ENCODE measurements at places on chromosomes 6 and 20.

DNA sequence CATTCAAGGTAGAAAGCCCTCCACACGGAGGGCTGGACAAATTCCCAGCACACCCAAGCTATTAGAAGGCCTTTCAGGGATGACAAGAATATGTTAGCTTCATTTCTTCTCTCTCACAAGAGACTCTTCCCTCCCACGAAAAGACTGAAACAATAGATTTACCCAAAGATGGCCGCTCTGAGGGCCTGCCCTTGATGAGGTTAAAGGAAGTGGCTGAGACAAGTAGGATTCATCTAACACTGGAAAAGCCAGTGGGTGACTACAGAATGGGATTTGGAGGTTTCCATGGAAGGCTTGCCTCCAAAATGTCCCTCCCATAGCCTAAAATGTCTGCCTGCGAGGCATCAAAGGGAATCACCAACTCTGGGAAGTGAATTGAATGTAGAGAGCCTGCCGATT is 277.6 kb downstream of the CLIC5 start:
- no peak for DNase-seq

DNA sequence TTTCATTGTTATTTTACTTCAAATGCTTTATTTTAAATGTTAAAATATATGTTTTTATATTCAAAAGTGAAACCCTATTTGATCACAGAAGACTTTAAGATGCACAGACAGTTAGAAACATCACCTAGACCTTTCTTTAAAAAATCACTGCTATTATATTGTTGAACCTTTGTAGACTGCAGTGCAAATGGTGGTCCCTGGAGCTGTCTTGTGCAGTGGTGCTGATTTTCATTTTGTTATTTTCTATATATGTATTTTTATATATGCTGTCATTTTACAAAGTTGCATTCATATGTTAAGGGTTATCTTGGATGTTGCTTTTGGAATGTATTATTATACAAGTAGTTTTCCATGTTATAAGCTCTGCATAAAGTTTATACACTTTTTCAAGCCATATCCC is 18.7 kb upstream of the HLA-B start:
- no peak for DNase-seq

- no peak for DNase-seq
These were observed 49.2 kb downstream of the ARID1B start for GRCh38 chr6:156826290-156826955.

DNA sequence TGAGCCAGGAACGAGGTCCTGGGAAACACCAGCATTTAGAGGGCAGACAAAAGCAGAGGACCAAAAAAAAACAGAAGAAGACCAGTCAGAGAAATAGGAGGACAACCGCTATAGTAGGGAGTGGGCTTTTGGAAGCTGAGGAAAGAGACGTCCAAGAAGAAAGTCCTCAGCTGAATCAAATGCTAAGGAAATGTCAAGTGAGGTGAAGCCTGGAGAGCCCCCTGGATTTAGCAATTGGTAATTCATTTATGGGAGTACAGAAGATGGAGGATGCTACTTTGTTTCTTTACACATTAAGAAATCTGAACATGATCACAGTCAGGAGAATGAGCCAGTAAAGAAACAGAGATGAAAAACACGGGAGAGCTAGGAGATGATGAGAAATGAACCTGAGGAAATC is 41.1 kb downstream of the LRP11 start:
- DNase-seq, result no peak

- DNase-seq, result no peak
These were observed 36.1 kb upstream of the CHRNA4 start for GRCh38 chr20:63397155-63397843.

- peak; percentile 32 for DNase-seq
These were observed 89.4 kb downstream of the PDE10A start for GRCh38 chr6:165573671-165574070.

DNA sequence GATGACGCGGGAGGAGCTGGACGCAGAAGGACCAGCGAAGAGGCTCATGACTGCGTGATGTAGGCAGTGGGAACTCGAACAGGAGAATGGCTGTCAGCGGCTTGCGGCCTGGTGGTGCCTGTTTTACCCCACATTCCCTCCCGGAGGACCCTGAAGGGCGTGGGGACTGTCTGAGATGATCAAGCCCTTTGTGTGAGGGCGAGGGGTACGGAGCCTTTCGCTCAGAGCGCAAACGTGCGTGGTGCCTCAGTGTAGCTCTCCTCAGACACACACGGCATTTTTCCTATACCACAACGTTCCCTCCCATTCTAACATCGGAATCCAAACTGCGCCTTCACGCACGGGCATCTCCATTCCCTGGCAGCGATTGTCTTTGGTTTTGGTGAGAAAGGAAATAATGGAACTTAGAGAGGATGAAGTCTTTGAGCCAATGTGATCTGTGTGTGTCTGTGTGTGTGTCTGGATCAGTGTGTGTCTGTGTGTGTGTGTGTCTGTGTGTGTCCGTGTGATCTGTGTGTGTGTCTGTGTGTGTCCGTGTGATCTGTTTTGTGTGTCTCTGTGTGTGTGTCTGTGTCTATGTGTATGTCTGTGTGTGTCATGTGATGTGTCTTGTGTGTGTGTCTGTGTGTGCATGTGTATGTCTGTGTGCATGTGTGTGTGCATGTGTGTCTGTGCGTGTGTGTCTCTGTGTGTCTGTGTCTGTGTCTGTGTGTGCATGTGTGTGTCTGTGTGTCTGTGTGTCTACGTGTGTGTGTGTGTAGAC is 5.3 kb downstream of the PTK6 start:
- no peak for DNase-seq

DNA sequence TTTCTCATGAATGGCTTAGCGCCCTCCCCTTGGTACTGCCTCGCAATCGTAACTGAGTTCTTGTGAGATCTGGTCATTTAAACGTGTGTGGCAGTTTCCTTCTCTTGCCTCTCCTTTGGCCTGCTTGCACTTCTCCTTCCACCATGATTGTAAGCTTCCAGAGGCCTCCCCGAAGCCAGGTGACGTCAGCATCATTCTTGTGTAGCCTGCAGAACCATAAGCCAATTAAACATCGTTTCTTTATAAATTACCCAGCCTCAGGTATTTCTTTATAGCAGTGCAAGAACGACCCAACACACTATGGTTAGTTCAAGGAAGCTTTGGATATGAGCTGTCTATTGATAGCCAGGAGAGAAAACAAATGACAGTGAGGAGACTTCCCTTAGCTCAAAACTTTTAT is 29.5 kb upstream of the ADTRP start:
- no peak for DNase-seq

DNA sequence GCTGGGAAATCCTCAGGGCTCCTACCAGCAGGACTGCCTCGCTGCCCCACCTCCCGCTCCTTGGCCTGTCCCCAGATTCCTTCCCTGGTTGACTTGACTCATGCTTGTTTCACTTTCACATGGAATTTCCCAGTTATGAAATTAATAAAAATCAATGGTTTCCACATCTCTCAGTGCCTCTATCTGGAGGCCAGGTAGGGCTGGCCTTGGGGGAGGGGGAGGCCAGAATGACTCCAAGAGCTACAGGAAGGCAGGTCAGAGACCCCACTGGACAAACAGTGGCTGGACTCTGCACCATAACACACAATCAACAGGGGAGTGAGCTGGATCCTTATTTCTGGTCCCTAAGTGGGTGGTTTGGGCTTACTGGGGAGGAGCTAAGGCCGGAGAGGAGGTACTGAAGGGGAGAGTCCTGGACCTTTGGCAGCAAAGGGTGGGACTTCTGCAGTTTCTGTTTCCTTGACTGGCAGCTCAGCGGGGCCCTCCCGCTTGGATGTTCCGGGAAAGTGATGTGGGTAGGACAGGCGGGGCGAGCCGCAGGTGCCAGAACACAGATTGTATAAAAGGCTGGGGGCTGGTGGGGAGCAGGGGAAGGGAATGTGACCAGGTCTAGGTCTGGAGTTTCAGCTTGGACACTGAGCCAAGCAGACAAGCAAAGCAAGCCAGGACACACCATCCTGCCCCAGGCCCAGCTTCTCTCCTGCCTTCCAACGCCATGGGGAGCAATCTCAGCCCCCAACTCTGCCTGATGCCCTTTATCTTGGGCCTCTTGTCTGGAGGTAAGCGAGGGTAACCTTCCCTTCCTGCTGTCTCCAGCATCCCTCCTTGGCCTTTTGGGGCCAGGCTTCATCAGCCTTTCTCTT is at the start of gene CFB:
Gene CFB, plus strand, starts transcription at position 589 of the 863 bp plus-strand sequence. Its CDS starts 127 bp downstream, at position 716.
- peak; percentile 97 for DNase-seq

DNA sequence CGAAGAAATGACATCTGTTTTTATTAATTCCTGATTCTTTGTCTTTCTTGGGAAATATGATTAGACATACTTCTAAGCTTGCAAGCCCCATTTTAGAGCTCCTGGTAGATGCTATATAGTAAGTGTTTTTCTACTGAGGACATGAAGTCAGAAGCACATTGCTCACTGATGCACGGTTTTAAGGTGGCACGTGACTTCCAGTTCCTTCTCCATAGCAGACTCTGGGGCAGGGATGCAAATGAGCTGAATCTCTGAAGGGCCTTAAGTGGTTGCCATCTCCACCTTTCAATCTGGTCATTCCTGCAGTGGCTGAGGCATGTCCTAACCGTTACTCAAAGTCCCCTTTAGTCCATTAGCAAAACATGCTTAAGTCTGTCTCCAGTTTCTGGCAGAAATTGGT is 421.2 kb upstream of the HTR1E start:
- no peak for DNase-seq

GRCh38 chr6:10307476-10307875 is 107.4 kb downstream of the TFAP2A start:
- DNase-seq, result no peak

DNA sequence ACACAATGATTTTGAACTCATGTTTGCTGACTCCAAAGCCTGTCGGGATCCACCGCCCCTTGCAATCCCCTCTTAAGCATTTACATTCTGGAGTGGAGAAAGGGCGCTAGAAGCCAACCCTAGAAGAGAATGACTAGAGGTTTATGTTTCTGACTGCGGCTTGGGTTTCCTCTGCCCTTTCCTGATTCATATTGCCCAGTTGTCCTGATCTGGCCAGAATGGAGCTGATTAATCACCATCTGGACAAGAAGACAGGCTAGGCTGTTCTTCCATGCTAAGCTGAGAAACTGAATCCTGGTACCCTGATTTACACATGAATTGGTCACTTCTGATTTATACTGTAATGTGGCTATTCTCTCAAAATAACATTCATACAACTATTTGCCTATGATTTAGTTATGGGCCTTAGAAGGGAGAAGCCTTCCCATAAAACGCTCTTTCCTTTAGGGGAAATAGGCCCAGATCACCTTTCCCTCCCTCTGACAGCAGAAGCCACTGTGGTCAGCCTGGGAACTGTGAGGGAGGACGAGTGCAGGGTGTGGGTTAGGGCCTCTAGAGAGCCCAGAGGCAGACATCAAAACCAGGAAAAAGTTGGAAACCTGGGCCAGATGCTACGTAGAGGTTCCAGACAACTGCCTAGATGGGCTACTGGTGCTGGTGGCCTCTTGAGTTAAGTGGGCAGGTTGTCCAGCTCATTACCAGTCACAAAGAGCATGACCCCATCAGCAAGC is 199.2 kb upstream of the PRDM1 start:
- no peak for DNase-seq

DNA sequence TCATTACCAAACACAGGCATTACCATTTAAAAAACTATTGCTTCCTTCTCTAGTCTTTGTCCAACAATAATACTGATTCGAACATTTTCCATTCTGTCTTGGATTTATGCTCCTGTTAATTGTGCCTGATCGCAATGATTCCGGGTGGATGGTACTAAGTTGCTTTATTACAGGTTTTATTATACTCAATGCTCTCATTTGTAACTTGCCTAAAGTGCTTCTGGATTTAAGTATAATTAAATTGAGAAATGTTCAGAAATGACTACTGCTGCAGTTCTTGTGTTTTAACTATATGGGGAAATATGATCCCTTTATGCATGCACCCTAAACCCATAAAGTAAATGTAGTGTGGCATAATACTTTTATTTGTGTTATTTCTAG is 7.2 kb downstream of the TFAP2A start:
- DNase-seq, result no peak

DNA sequence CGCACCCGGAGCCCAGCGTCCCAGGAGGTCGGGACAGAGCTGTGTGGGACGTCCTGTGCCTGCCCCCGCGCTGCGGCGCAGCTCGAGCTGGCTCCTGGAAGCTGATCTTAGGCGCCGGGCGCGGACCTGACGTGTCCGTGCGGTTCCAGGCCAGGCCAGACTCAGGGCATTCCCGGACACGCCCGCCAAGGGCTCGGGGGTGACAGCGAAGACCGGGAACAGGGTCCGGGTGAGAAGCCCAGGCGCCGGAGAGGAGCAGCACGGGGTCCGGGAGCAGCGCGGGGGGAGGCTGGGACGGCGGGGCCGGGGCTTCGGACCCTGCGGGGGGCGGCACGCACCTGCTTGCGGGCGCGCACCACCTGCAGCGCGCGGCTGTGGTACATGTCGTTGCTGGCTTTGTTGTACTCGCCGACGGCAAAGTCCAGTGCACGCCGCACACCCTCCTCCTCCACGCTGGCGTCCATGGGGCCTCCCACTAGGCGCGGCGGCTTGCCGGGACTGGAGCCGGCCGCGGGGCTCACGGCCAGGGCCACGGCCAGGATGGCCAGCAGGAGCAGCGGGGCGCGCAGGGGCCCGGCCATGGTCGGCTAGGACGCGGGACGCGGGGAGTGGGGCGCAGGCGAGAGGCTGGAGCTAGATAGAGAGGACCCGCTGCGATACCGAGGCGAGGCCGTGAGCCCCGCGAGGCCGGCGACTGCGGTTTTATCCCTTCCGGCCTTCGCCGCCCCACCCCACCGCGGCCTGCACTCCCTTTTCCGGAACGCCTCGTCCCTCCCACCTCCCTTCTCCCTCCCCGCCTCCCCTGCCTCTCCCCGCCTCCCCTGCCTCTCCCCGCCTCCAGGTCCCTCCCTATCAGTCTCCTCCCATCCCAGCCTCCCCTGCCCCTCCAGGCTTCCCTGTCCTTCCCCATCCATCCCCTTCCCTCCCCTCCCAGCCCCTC is at the start of gene CST3:
Gene CST3, minus strand, starts transcription at position 674 of the 940 bp plus-strand sequence. Its CDS starts 93 bp downstream, at position 581.
- peak; percentile 91 for DNase-seq
